ENCODE measurements at places on chromosomes 5 and 9.

DNA sequence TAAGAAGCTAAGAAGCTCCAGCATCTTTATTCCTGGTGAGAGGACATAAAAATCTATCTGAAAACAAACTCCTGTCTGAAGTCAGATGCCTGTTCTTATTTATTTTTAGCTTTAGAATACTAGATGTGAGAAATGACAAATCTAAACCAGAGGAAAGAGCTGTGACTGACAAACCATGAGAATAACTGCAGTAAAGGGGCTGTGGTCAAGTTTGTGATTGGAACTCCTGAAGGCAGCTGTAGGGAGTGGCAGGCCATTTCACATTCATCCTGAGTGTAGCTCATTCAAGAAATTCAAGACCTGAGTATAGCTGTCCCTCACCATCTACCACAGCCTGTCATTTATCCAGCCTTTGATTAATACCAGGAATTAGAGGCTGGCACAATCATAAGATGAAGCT lies 718.8 kb downstream of the BRINP1 start:
- no peak for DNase-seq

DNA sequence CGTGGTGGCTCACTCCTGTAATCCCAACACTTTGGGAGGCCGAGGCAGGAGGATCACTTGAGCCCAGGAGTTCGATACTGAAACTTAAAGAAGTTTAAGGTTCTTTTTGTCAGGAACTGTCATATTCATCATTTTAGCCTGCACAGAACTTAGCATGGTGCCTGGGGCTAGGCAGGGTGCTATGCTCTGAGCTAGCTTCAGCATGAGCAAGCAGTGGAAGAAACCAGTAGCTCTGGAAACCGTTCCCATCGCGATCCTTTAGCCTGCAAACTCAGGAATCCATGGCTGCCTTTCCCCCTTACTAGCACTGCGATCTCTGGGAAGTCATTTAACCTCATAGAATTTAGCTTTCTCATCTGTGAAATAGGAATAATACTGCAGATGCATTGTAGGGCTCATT lies 80.4 kb downstream of the PTCH1 start:
- no peak for DNase-seq

DNA sequence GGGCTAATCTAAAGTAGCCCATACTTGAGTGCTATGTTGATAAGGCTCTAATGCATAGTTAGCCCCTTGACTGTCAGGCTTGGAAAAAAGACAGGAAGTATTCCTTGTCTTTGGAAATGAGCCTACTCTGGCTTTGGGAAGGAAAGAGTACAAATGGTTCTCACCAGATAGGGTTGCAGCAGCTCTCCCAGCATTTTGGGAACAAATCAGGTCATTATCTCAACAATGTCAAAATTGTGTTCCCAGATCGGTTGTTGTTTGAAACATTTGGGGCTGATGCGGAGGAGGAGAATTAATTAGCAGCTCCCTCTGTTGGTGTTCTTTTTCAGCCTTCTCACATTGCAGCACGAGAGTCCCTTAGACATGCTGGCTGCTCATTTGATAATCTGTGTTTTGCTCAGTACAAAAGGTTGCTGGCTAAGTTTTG lies 294.7 kb upstream of the DMRT1 start:
- peak; percentile 9 for DNase-seq

DNA sequence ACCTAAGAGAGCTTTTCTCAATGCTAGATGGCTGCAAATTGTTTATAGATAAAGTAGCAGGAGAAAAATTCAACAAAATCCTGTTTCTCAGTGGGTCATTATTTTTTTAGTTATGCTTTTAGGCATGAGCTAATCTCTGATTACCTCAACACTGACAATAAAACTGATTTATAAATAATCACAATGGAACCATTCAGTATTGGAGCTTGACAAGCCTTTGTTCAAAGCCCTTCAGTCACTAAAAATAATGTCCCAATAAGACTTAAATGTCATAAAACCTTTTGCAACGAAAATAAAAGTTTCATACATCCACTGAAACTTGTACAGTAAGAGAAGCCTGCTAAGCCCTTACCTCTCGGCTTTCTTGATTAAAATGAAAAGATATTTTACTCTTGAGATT lies 27.2 kb downstream of the PTPDC1 start:
- no peak for DNase-seq

DNA sequence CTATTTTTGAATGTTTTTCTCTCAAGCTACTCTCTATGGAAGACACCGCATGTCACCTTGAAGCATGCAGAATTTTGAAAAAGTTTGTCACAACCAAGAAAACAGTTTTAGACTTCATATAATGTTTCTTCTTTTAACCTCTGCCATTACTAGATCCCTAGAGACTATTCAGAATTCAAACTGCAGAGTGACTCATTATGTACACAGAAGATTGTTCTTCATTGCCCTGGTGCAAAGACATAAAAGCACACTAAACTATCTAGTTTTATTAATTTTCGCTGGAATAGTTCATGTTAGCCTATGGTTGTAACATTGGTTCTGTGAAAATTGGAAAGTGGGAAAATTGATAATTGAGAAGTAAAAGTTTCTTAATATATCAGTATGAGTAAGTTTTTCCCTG lies 18.4 kb downstream of the F2RL2 start:
- DNase-seq = no peak

GRCh38 chr5:172904643-172905345 lies 54.4 kb upstream of the RPL26L1 start:
- DNase-seq = no peak

DNA sequence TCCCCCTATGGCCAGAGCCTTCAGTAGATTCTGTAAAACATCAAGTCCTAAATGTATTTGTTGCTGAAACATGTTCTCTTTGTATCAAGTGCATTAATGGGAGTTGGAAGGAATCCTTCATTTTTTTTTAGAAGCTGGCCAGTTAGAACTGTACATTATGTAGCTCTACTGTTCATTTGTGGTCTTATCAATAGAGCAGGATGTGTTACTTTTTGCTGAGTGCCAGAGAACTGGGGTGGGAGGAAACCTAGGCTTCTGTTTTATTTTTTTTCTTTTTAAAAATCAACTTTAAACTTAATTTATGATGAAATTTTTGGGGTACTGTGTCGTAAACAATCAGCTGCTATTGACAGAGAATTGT lies 5.1 kb downstream of the PIP5K1B start:
- no peak for DNase-seq

DNA sequence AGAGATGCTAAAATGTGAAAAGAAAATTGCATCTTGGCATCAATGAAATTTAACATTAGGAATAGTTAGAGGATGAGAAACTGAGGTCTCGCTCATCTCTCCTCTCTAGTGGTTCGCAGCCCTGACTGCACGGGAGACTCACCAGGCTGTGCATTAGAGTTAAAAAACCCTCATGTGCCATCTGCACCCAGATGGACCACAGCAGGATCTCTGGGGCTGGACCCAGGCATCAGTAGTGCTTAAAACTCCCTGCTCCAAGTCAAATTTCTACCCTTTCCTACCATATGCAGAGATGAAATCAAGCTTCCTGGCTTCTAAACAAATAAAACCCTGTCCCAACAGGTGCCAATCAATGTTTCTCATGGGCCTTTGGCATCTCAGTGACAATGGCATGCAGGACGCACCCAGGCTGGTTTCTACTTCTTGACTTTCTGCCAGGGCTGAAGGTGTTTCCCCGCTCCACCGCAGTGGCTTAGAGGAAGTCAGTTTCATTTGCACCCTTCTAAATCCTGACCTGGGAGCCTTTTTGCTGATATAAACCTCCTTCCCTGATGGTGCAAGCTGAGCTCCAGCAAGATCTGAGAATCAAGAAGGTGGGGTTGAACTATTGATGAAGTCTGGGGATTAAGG lies 132.6 kb downstream of the NSG2 start:
- DNase-seq = no peak

DNA sequence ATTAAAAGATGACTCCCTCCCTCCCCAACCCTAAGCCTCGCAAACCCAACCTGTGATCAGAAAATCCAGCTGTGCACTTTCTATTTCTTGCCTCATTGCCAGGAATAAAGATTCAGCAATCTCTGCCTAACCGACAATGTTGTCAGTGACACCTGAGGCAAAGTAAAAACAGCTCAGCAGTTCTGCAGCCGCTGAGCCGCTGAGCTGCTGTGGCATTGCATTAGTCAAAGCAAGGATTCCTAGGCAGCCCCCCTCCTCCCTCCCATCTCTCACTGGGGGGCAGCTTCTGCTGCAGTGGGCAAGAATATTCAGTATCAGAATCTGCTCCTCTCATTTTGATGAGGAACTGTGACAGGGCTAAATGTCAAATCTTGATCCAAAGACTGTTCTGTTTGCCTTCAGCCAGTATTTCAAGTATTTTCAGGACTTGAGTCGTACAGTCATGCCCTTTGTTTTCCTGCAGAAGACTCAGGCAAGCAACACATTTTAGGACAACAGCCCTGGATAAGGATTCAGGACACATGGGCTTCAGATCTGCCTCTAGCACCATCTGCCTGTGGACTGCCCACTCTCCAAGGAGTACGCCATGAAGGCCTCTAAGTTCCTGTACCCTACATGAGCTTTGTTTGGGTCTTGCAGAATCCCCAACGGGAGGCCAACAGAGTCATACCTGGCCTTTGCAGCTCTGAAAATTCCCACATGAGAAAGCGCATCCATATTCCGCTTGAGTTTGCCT lies 41.1 kb upstream of the DAP start:
- DNase-seq = no peak

GRCh38 chr5:157682257-157682656 lies 10.9 kb downstream of the C5orf52 start:
- no peak for DNase-seq

DNA sequence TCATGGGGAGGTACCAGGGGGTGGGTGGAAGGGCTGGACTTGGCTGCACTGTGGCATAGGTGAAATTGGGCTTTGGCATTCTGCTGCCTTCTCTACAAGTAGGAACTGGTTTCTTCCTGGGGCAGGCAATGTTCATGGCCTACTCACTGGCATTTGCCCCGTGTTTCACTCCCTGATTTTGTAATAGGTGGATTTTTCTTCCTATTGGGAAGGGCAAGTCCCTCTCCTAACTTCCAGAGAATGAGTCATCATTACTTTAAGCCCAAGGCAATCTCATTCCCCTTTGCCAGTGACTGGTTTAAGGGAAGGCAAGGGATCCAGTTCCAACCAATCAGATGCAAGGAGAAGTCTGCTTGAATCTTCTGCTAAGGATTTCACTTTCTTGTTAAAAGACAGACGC lies 67.9 kb upstream of the ANKRD55 start:
- DNase-seq = no peak

GRCh38 chr9:16680541-16680940 lies 189.9 kb downstream of the BNC2 start:
- no peak for DNase-seq
